T-helper 22 cell (primary cell): ENCODE measurements at places on chromosomes 7 and 10.

- no peak for DNase-seq
Observed at GRCh38 chr7:32108651-32109050, 38.4 kb upstream of the PDE1C start.

DNA sequence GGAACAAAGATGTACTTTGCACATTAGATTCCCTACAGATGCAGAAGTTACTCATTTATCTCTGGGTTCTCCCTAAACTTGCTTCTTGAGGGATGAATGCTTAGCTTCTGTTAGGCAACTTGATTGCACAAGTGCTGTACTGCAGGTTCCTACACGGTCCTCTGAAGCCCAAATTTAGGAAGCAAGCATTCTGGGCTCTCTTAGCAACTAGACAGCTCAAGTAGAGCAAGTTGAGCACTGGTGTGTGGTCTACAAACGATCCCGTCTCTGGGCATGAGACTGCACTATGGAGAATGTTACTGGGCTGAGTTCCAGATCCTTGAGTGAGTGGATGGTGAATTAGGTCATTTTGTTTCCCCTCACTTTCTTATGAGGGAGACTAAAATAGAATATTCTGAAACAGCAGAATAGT lies 14.3 kb downstream of the SEMA3D start:
- no peak for DNase-seq

DNA sequence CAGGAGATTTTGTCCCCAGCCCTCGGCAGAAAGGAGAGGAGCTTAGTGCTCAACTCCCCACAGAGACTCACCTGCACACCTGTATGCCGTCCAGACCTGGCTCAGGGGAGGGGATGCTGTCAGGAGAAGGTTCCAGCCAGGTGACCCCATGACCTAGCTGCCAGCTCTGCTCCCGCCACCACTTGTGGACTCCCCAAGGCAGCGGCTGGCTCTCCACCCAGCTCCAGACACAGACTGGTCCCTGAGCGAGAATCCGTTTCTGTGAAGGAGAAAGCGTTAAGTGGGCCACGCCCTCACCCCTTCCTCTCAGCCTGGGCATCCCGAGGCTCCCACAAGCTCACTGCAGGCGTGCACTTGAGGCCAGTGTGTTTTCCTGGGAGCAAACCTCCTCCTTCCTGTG lies 76.4 kb downstream of the RGS10 start:
- DNase-seq = no peak

DNA sequence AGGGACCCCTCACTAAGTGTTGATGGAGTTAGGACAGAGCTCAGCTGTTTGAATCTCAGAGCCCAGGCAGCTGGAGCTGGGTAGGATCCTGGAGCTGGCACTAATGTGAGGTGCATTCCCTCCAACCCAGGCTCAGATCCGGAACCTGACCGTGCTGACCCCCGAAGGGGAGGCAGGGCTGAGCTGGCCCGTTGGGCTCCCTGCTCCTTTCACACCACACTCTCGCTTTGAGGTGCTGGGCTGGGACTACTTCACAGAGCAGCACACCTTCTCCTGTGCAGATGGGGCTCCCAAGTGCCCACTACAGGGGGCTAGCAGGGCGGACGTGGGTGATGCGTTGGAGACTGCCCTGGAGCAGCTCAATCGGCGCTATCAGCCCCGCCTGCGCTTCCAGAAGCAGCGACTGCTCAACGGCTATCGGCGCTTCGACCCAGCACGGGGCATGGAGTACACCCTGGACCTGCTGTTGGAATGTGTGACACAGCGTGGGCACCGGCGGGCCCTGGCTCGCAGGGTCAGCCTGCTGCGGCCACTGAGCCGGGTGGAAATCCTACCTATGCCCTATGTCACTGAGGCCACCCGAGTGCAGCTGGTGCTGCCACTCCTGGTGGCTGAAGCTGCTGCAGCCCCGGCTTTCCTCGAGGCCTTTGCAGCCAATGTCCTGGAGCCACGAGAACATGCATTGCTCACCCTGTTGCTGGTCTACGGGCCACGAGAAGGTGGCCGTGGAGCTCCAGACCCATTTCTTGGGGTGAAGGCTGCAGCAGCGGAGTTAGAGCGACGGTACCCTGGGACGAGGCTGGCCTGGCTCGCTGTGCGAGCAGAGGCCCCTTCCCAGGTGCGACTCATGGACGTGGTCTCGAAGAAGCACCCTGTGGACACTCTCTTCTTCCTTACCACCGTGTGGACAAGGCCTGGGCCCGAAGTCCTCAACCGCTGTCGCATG lies 5.2 kb downstream of the CHPF2 start:
- no peak for DNase-seq

GRCh38 chr7:130831817-130832481 lies 97.9 kb upstream of the KLF14 start:
- DNase-seq = no peak

DNA sequence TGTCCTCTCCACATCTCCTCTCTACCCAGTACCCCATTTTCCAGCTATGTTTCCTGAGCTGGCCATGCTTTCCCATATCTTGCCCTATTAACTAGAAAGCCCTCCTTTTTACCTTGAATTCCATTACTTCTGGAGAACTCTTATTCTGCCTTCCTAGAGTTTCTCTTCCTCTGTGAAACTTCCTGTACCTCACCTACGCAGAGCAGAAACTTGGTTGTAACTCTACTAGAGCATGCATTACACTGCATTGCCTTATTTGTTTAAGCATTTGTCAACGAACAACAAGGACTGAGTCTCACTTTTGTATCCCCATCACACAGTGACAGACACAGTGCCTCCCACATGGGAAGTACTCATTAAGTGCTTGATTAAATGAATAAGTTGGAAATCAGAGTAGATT lies 36.4 kb downstream of the VCL start:
- no peak for DNase-seq

- no peak for DNase-seq
Observed at GRCh38 chr7:151062399-151063211, 3.2 kb downstream of the SLC4A2 start.

DNA sequence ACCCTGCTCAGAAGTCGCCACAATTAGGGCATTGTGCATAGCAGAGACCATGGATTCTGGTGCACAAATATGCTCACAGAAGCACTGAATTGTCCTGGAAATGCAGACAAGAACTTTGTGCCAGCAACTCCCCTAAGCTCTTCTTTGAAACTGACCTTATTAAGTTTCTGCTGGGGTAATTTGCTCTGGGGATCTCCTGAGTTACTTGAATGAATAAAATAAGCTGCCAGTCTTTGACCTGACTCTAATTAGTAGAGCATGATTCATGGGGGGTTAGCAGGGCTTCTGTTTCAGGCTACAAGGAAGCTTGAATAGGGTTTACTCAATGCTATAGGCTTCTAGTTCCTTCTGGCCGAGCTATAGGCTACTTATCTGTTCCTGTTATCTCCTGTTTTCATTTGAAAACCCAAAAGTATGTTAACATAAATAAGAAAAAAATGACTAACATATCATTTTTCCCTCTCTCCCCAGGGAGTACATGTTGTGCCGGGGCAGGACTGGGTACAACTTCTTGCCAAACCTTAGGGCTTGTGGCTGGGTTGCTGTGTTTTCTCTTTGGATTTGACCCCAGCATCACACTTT lies 169.0 kb upstream of the TMEM229A start:
- DNase-seq = no peak

GRCh38 chr7:150945853-150946420 lies 32.2 kb downstream of the KCNH2 start:
- no peak for DNase-seq

DNA sequence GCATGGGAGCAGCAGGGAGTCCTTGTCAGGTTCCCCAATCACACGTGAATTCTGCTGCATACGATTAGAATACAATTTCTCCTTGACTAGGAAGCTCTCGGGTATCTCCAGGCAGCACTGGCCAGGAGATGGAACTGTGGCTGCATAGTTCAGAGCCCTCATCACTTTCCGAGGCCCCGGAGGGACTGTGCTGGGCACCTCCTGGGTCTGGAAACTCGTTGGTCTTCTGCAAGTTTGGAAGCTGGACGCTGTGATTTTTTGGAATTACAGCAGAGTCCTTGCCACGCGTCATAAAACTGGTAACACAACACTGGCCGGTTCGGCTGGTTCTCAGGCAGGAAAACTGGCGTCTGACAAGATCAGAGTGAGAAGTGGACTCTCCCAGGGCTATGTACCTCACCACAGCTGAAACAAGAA lies 216.1 kb downstream of the CCDC3 start:
- DNase-seq = no peak

DNA sequence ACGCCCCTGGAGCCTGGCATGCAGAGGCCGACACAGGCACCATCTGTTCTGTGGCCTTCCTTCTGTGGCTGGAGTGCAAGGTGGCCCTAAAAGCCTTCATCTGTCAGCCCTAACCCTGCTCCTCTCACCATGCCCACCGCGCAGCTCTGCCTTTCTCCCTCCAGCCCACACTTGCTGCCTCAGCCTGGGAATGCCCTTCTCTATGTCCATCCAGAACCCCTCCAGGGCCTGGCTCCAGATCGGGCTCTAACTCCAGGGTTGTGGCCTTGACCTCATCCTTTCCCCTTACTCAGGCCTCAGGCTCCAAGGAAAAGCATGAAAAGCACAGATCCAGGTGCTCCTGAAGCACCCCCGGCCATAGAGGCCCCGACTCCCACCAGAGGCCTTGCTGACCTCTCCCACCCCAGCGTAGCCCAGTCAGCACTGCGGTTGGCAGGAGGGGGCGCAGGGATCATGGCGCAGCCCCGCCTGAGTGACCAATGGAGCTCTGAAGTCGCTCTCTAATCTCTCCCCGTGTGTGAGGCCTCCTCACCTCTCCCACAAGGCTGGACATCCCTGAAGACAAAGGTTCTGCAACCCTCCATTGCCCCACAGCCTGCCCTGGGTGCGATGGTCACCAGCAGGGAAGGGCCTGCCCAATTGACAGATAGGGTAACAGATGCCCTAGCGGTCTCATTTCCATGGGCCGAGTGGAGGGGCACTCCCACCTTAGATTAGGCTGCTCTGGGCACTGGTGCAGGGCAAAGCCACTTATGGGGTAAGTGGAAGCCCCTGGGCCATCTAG lies 9.2 kb downstream of the ZCCHC24 start:
- no peak for DNase-seq

DNA sequence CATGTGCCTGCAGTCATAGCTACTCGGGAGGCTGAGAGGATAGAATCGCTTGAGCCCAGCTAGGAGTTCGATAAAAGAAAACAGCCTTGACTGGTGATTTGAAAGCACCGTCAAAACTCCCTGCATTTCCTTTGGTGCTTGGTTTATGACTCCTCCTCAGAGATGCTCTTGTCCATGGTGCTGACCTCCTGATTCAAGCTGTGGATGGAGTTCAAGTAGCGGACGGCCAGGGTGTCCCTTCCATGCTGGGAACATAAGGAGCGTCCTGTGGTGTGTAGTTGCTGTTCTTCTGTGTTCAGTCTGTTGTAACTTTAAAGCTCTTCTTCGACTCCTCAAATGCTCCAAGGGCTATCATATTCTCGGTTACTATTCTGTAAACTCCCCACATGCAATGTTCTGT lies 382.5 kb upstream of the KIAA1217 start:
- no peak for DNase-seq

DNA sequence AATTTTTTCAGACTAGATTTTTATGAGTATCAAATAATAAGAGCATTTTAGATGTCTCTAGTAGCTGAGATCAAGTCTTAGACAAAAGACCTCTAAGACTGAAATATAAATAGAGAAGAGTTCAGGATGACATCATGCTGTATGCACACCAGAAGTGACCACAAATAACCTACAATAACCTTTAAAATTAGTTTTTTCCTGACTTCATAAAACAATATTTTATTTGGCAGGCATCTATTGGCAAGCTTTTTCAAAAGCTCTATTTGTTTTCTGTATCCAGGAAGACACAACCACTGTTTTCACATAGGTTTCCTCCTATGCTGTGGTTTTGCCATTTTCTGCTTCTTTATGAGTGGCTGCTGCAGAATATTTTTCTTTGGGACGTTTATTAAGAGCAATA lies 359.1 kb downstream of the CRPPA start:
- no peak for DNase-seq

GRCh38 chr10:102660888-102661657 lies 16.8 kb downstream of the TRIM8 start:
- DNase-seq = peak; percentile 30

DNA sequence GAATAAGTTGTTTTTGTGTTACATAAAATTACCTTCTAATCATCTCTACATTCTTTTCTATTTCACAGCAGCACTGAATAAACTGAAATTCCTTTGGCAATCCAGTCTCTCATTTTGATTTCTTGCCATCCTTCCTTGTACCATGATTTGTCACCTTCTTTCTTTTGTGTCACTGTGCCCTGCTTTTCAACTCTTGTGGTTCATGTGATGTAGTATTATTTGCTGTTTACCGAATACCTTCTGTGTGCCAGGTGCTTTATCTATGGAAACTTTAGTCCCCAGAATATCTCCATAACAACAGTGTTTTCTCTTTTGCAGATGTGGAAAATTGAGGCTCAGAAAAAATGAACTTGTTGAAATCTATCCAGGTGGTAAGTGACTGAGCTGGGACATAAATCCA lies 220.3 kb downstream of the STK31 start:
- no peak for DNase-seq

- no peak for DNase-seq
Observed at GRCh38 chr7:96612034-96612433, 97.6 kb downstream of the SEM1 start.
